Left ventricle myocardium superior (tissue), 1 donor: ENCODE measurements at places on chromosomes 6 and 20. TPM values are rescaled to one million over a fixed set of nuclear protein-coding genes. Genes with fewer than 3 reads are reported as not detected.

GRCh38 chr6:54827010-54827409 lies 19.6 kb upstream of the FAM83B start:
- no peak for DNase-seq

The HLA-DQB1 gene
- total RNA-seq: 4.4 TPM

- peak; percentile 1 for DNase-seq
These were observed 12.1 kb upstream of the MLN start for GRCh38 chr6:33815854-33816253.

- DNase-seq: no peak
These were observed 10.8 kb downstream of the BPIFA2 start for GRCh38 chr20:33178726-33179125.

DNA sequence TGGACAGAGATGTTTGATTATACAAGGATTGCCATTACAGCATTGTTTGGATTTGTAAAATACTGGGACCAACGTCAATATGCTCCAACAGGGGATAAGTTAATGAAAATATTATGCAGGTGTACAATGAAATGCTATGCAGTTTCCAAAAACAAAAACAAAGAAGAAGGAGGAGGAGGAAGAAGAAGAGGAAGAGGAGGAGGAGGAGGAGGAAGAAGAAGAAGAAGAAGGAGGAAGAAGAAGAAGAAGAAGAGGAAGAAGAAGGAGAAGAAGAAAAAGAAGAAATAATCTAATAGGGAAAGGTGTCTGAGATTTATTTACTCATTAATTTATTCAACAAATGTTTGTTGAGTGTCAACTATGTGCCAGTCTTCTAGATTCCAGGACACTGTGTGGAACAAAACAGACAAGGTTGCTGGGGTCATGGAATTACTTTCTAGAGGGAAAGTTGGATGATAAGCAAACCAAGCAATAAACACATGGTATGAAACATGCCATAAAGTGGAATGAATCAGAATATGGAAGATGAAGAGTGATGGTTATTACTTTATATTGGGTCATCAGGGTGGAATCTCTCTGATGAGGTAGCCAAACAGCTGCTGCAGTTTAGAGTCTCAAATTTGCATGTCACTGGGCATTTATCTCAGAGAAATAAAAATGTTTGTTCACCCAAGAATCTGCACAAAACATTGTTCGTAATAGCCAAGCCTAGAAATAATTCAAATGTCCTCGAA lies 6.3 kb upstream of the TRIM27 start:
- DNase-seq: no peak

The STXBP5 gene
- 16.8 TPM for total RNA-seq

The MRS2 gene
- 44.3 TPM for total RNA-seq
